Colonic mucosa (tissue), 4 donors: ENCODE measurements at places on chromosomes 7 and 10. TPM values are rescaled to one million over a fixed set of nuclear protein-coding genes. Genes with fewer than 3 reads are reported as not detected.

Gene PHYH
- 35.6 TPM for total RNA-seq

Gene TLX1
- 0.21 TPM for total RNA-seq

Gene SPDYE2B
- total RNA-seq = not detected

Gene CAMK2B
- 0.80 TPM for total RNA-seq

Gene CACNB2
- 12.1 TPM for total RNA-seq

Gene SLC26A5
- total RNA-seq = not detected

Gene AFAP1L2
- 13.7 TPM for total RNA-seq

Gene SHTN1
- 30.9 TPM for total RNA-seq

Gene SRRM3
- total RNA-seq = 0.67 TPM

Gene UCN3
- total RNA-seq = 4.0 TPM

Gene ST7
- 10.6 TPM for total RNA-seq

Gene ARMC10
- total RNA-seq = 40.4 TPM

Gene PILRA
- total RNA-seq = 3.1 TPM

Gene GNG11
- 2.1 TPM for total RNA-seq

Gene SYT15B
- 0.17 TPM for total RNA-seq

Gene TSPAN12
- 22.0 TPM for total RNA-seq

Gene TFPI2
- 1.6 TPM for total RNA-seq

Gene DNAH11
- total RNA-seq = 0.05 TPM

Gene NEUROD6
- not detected for total RNA-seq

Gene BTBD16
- 0.13 TPM for total RNA-seq
